Naive B cell (primary cell): ENCODE measurements at places on chromosomes 6 and 20.
A peak's percentile ranks its signal among the peaks of the same experiment; 100 is the strongest.

GRCh38 chr6:150201772-150202329 lies 59.0 kb downstream of the PPP1R14C start:
- DNase-seq: no peak

- DNase-seq: no peak
Measured at GRCh38 chr20:50004229-50004628, 21.4 kb downstream of the SNAI1 start.

DNA sequence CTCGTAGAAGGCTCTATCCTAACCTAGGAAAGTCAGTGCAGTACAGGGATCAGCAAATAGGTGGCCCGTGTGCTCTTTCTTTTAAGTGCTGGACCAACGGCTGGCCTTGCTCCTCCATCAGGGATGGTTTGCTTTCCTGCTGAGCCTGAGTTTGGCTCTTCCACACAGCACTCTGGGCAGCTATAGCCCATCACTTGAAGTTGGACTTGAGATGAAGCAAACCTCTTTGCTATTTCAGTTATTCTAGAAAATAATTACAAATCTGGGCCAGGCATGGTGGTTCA lies 66.9 kb upstream of the KCNK16 start:
- DNase-seq: no peak

DNA sequence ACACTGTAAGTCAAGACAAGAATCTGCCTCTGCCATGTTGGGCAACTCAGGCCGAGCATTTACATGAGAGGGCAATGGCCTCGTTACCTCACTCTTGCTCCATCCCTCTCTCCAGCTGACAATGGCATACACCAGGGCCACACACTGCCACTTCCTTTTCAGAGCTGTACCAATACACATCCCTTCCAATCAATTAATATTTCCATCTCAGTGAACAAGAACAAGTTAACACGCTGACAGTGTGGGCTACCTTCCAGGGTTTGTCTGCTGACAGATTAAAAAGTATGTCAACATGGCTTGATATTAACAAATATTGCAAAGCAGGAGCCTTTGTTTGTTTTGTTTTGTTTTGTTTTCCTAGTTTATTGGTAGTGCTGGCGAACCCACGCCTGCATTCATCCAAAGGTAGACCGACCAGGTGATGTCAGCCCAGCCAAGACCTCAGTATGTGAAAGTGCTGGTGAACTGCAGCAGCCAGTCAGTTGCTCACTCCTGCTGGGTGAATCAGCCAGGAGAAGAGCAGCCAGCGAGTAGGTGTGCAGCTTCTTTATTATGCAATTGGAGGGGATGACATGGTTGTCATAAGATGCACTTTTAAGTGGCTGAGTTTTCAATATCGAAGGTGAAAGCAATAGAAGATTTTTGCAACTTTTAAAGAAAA lies 487.3 kb upstream of the JARID2 start:
- no peak for DNase-seq

DNA sequence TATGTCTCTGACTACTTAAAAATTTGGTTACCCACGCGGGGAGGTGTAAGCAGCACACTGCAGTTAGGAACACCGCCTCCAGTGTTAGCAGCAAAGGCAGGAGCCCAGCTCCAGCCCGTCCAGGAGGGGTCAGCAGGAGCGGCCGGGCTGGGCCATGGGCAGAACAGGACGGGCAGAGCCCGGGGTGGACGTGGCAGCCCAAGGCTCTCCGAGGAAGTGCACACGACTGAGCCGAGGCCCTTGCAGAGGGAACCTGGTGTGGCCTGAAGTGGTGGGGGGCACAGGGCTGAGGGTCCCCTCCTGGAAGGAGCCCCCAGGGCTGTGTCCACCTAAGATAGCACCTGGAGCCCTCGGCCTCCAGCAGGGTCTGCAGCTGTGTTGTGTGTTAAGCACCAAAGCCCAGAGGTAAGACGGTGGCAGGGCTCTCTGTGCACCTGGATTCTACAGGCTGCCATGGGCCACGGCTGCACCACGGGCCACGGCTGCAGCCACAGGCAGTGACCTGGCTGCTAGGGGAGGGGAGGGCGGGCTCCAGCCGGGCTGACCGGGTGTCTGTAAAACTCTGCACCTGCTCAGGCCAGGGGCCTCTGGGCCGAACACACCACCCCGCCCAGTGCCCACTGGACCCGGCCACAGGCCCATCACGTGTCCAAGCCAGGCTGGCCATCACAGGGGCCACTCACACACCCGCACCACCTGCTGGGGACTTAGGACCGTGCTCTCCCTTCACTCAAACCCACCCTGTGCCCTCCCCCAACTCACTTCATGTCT lies 6.6 kb downstream of the SLC2A4RG start:
- DNase-seq: no peak

DNA sequence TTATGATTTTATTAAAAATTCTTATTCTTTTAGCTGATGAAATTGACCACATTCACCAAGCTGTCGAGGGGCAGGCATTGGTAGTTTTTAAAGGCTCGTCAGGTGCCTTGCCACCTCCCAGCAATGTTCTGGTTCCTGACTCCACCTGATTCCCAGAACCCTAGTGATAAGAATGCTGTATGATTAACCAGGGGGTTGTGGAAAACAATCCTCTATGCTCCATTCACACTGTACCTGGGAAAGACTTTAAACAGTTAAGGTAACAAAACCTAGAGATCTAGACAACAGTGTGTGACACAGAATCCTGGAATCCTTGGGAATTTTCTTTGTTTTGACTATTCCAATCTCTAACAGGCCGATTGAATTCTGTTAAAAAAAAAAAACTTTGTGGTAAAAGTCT lies 165.7 kb upstream of the OLIG3 start:
- DNase-seq: no peak

GRCh38 chr6:35449287-35449881 lies 2.8 kb upstream of the FANCE start:
- peak; percentile 71 for DNase-seq
